ENCODE measurements at places on chromosomes 16 and 17. TPM values are rescaled to one million over a fixed set of nuclear protein-coding genes. Genes with fewer than 3 reads are reported as not detected.

MT1E gene
- total RNA-seq, result 50.9 TPM

PLCD3 gene
- total RNA-seq, result 253 TPM

KRTAP3-1 gene
- not detected for total RNA-seq

NARF gene
- 40.8 TPM for total RNA-seq

KRT40 gene
- not detected for total RNA-seq

TP53TG3C gene
- total RNA-seq, result not detected

TAF15 gene
- 50.0 TPM for total RNA-seq

KCNJ12 gene
- 7.2 TPM for total RNA-seq

NOXO1 gene
- total RNA-seq, result not detected

MRPL28 gene
- 58.4 TPM for total RNA-seq

CX3CL1 gene
- 0.65 TPM for total RNA-seq

CD300A gene
- not detected for total RNA-seq

SEPTIN1 gene
- 0.11 TPM for total RNA-seq

DNASE1L2 gene
- total RNA-seq, result 0.26 TPM

PRDM7 gene
- total RNA-seq, result not detected

ALOXE3 gene
- total RNA-seq, result not detected

CDH13 gene
- 95.6 TPM for total RNA-seq

HP gene
- total RNA-seq, result 0.11 TPM

TPPP3 gene
- total RNA-seq, result 0.22 TPM

C16orf86 gene
- 2.9 TPM for total RNA-seq

NPLOC4 gene
- 78.3 TPM for total RNA-seq
